ENCODE measurements at places on chromosomes 5 and 9. TPM values are rescaled to one million over a fixed set of nuclear protein-coding genes. Genes with fewer than 3 reads are reported as not detected.

NR2F1-AS1 gene
- 9.8 TPM for total RNA-seq

ZFP37 gene
- total RNA-seq = 0.33 TPM

PGM5 gene
- total RNA-seq = 3.9 TPM

PTGES gene
- 309 TPM for total RNA-seq

C5 gene
- 3.9 TPM for total RNA-seq

ANKRD20A1 gene
- total RNA-seq = under 0.01 TPM

ENC1 gene
- 12.6 TPM for total RNA-seq

NEK6 gene
- 13.7 TPM for total RNA-seq

PCDHGA9 gene
- 5.7 TPM for total RNA-seq

ATP10B gene
- total RNA-seq = not detected

PCDHA4 gene
- 0.79 TPM for total RNA-seq

MRPS30 gene
- total RNA-seq = 69.2 TPM

CCDC112 gene
- 0.39 TPM for total RNA-seq

SLC36A2 gene
- total RNA-seq = not detected

XRCC4 gene
- total RNA-seq = 6.1 TPM

SIT1 gene
- total RNA-seq = not detected
